ENCODE measurements at places on chromosomes 3 and 15. TPM values are rescaled to one million over a fixed set of nuclear protein-coding genes. Genes with fewer than 3 reads are reported as not detected.

Gene ASB14
- not detected for total RNA-seq

Gene MAP4
- 338 TPM for total RNA-seq

Gene ISLR
- total RNA-seq, result 149 TPM

Gene IL5RA
- total RNA-seq, result 0.13 TPM

Gene CASR
- total RNA-seq, result 0.19 TPM
